Frontal cortex (tissue), 4 donors: ENCODE measurements at places on chromosomes 16 and 17.

- DNase-seq, result no peak
Observed at GRCh38 chr16:79261481-79261940, 339.0 kb downstream of the MAF start.

DNA sequence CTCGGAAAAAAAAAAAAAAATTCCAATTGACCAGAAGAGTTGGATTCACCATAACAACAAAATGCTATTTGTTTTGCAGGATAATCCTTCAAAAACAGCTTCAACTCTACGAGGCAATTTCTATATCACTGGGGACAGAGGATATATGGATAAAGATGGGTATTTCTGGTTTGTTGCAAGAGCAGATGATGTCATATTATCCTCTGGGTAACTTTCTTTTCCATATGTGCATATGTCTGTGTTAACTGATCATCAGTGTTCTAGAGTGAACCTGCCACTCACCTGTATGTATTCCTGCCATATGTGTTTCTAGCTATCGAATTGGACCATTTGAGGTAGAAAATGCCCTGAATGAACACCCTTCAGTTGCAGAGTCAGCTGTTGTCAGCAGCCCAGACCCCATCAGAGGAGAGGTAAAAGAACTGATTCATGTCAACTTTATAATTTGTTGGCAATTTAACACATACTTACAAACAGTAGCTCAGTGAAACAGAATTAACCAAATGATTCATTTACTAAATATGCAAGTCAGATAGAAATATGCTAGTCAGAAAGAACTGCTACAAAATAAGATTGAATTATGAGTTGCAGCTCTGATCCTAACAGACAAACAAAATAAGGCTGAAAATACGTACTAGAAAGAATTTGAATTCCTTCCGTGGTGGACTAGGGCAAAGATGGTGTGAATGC is 14.2 kb downstream of the ERI2 start:
- DNase-seq, result no peak

- DNase-seq, result no peak
Observed at GRCh38 chr16:3170440-3171180, 17.4 kb upstream of the OR1F1 start.

DNA sequence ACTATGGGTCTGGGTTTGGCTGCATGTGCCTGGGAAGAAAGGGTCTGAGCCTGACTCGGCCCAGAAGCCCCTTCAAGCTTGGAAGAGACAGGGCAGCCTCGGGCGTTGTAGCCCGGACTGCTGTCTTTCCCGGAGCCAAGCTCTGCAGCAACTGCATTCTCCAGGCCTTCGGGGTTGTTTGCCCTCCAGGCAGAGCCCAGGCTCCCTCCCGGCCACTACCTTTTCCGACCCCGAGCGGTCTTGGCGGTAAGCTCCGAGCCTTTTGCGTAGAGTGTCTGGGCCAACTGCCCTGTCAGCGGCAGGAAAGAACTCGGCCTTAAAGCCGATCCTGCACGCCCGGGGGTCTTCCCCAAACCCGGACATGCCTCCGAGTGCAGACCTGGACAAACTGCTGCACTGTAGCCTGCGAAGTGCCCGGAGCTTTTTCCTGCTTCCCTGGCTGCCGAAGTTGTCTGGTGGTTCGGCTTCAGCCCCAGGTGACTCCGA is 1.3 kb downstream of the LHX1 start:
- no peak for DNase-seq

- DNase-seq, result no peak
Observed at GRCh38 chr17:57270801-57271245, 14.5 kb downstream of the MSI2 start.

- no peak for DNase-seq
Observed at GRCh38 chr17:43636426-43636825, 25.3 kb downstream of the MEOX1 start.

- DNase-seq, result no peak
Observed at GRCh38 chr17:9937241-9937761, 32.2 kb upstream of the RCVRN start.

- DNase-seq, result no peak
Observed at GRCh38 chr16:30474074-30474452, 1.5 kb downstream of the ITGAL start.

DNA sequence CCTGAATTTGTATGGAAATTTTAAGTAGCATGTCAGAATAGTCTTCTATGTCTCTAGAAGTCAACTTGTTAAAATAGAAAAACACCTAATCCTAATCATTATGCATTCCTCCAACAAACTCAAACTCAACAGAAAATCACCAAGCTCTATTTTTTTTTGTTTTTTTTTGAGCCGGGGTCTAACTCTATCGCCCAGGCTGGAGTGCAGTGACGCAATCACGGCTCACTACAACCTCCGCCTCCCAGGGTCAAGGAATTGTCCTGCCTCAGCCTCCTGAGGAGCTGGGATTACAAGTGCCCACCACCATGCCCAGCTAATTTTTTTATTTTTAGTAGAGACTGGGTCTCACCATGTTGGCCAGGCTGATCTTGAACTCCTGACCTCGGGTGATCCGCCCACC is 9.8 kb downstream of the TMEM231 start:
- DNase-seq, result no peak

- peak; percentile 32 for DNase-seq
Observed at GRCh38 chr16:10080051-10080772, 102.0 kb downstream of the GRIN2A start.

GRCh38 chr17:77018504-77018903 is 122.3 kb upstream of the SEC14L1 start:
- DNase-seq, result no peak

DNA sequence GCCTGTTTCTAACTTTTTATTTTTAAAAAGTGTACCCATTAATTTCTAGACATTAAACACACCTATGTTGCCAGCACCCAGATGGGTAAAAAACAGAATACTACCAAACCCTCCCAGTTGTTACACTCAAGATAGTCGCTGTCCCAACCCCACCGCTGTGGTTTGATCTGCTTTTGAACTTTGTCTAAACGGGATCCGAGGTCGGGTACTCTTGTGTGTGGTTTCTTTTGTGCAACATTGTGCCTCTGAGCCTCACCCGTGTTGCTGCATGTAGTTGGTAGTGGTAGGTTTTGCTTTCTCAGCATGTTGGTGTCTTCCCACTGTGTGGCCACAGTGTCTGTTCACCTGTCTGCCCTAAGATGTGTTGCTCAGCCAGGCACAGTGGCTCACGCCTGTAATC is 4.3 kb downstream of the KLHL36 start:
- no peak for DNase-seq

DNA sequence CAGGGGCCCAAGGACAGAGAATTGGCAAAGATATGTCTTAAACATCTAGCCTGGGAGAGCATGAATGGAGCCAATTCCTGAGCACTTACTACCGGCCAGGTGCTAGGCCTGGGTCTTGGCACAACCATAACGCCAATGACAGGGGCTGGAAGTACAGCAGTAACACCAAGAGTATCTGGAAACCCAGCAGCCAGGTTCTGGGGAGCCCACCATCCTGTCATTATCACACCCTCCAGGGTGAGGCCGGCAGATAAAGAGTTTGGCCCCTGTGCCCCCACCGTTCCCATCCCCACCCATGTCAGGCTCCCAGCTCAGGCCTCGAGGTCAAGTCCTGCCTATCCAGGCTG is 508 bp upstream of the TMC8 start:
- no peak for DNase-seq

DNA sequence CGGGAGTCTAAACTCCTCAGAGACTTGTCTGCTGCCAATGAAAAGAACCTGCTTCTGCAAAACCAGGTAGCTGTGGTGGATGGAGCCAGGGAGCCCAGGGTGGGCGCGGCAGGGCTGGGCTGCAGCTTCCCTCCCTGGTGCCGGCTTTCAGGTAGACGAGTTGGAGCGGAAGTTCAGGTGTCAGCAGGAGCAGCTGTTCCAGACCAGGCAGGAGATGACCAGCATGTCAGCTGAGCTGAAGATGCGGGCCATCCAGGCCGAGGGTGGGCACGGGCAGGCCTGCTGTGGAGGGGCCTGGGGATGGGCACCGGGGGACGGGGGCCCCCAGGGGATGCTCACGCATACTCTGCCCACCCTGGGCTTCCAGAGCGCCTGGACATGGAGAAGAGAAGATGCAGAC is 3.2 kb upstream of the RAC3 start:
- DNase-seq, result no peak

GRCh38 chr17:52885882-52886281 is 727.4 kb upstream of the CA10 start:
- no peak for DNase-seq

- DNase-seq, result no peak
Observed at GRCh38 chr17:6392609-6393350, 42.1 kb downstream of the AIPL1 start.

- no peak for DNase-seq
Observed at GRCh38 chr17:58632324-58633314, 59.2 kb downstream of the TEX14 start.

- no peak for DNase-seq
Observed at GRCh38 chr17:71273441-71273840, 847.4 kb upstream of the SOX9 start.

DNA sequence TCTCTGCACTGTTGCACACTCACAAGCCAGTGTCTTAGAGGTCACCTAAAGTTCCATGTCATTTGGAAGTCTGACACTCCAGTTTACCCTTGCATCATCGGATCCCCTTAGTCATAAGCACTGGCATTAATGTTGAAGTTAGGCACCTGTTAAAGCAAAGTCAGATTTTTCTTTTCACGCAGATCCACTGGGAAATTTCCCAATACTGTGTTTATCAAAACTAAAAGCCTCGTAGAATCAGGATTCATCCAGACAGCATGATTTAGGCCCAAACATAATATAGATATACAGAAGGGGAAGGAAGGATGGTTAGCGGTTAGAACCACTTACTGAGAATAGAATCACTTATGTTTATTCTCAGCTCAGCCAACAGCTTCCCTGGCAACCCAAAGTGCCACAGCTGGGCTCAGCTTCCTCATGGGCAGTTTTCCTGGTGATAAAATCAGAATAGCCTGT is 30.1 kb upstream of the HAPSTR1 start:
- no peak for DNase-seq

DNA sequence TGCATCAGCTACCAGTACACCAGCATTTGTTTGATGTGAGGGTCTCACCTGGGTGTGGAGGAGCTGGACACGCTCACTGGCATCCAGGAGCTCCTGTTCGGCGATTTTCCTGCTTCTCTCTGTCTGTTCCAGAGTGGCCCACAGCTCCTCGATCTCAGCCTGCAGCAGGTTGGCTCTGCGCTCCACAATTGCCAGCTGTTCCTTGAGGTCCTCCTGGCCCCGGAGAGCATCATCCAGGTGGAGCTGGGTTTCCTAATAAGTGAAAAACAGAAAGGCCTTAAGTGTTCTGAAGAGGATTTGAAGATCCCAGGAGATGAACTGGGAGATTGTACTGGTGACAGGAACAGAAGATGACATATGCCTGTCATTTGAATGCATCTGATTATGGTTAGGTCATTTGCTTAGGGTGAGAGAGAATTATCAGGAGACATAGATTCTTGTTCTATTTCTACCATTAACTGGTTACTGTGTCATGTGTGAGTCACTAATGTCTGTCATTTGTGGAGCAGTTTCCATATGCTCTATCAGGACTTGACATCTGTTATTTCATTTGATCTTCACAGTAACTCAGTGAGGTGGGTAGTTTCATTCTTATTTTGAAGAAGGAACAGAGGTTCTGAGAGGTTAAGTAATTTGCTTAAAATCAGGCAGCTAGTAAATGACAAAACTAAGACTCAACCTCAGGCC is 21.5 kb upstream of the MYH13 start:
- no peak for DNase-seq

- DNase-seq, result no peak
Observed at GRCh38 chr17:57674894-57675293, 70.2 kb downstream of the CCDC182 start.

GRCh38 chr16:50585331-50585776 is 37.2 kb downstream of the NKD1 start:
- no peak for DNase-seq

GRCh38 chr17:28612936-28613872 is 781 bp downstream of the RSKR start:
- peak; percentile 45 for DNase-seq

DNA sequence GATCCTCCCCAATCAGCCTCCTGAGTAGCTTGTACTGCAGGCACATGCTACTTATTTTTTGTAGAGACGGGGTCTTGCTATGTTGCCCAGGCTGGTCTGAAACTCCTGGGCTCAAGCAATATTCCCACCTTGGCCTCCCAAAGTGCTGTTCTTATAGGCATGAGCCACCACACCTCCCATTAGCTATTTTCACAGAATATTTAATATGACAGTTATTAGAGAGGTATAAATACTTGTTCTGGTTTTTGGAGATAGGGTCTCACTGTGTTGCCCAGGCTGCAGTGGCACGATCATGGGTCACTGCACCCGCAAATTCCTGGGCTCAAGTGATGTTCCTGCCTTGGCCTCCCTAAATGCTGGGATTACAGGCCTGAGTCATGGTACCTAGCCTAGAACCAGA is 21.1 kb downstream of the ZNF213 start:
- DNase-seq, result no peak

GRCh38 chr17:40360091-40360490 is 4.4 kb downstream of the GJD3 start:
- DNase-seq, result no peak

DNA sequence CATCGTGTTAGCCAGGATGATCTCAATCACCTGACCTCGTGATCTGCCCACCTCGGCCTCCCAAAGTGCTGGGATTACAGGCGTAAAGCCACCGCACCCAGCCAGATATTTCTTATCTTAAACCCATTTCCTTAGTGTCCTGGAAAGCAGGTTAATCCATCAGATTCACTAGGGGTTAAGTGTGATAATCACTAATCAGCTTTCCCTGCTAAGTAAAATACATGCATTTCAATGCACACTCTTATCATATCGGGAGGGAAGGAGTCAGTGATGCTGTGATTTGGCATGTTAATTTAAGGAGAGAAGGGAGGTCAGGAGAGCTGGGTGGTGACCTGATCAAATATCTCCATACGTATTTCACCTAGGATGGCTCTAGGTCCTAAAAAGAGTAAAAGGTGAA is 29.1 kb downstream of the STAT3 start:
- no peak for DNase-seq

GRCh38 chr16:29899516-29900101 is at the start of gene SEZ6L2:
SEZ6L2 (minus strand) TSS chr16:29899550; CDS start chr16:29899019, 531 bp downstream.
- peak; percentile 80 for DNase-seq

DNA sequence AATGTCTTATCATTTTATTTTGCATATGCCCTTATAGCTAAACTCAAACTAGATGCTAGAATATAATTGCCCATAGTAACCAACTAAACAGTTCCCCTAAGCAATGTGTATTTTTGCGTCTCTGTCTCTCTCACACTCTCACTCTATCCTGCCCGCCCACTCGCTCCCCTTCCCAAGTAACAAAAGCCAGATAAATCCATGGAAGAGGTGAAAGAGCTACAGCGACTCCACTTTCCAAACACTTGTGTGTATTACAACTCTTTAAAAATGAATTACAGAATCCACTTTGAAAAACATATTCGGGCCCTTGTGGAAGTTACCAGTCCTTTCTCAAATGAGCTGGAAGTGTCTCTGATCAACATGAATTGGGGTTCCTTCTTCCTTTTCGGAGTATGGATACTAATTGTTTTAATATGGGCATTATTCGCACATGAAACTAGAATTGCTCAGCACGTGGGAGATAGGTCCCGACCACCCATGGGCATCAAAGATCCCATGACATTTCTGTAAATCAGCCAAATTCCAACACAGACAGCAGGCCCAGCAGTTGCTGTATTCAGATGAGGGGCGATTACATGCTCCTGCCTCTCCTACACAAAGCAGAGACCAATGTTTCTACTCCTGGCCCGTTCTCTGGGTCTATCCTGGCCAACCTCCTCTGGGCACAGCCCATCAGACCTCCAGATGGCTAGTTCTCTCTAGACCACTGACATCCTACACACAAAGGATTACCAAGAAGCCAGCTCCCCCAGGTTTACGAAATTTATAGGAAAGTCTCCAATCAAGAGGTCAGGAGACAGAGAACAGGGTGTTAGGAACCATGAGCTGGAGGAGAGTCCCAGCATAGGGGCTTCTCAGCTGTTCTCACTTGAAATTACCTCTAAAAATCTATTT is 121.5 kb downstream of the ZFHX3 start:
- no peak for DNase-seq
